ENCODE measurements at places on chromosomes 7 and 10.
A peak's percentile ranks its signal among the peaks of the same experiment; 100 is the strongest.

- DNase-seq = no peak
These were observed 473.8 kb downstream of the KIF20B start for GRCh38 chr10:90175161-90175681.

DNA sequence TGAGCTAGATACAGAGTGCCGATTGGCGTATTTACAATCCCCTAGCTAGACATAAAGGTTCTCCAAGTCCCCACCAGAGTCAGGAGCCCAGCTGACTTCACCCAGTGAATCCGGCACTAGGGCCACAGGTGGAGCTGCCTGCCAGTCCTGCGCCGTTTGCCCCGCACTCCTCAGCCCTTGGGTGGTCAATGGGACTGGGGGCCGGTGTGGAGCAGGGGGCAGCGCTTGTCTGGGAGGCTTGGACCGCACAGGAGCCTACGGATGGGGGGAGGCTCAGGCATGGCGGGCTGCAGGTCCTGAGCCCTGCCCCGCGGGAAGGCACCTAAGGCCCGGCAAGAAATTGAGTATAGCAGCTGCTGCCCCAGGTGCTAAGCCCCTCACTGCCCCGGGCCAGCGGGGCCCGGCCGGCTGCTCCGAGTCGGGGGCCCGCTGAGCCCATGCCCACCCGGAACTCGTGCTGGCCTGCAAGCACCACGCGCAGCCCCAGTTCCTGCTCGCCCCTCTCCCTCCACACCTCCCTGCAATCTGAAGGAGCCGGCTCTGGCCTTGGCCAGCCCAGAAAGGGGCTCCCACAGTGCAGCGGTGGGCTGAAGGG lies 1113.8 kb upstream of the LRRTM3 start:
- DNase-seq = no peak

DNA sequence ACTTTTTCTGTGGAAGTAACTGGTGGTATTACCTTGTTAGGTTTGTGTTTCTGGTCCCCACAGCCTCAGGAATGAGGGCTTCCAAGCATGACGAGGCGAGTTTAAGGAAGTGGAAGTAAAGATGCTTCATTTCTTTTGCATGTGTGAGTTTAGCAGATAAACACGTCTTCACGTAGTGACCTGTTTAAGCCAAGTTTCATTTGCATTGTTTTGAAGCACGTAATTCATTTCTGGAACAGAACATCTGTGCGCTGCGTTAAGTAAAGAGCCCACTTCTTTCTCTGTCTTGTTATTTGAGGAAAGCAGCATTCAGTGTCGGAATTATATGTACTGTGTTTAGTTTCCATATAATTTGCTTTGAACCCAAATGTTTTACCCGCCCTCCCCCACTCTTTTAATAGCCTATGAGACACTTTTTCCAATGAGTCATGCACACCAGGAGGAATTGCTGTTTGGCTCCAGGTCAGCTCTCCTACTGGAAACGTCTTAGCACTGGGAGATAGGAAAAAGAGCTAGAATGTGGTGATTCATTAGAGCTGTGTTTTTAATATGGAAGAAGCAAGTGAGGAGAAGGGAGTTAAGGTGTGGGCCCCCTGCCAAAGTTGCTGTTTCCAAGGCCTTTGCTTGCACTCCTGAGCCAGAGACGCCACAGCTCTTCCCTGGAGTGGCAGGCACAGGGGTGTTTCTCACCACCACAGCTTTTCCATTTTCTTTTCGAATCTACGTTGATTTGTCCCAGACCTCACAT lies 36.7 kb downstream of the BTBD16 start:
- DNase-seq = peak; percentile 93

GRCh38 chr7:14690075-14690474 lies 212.5 kb downstream of the DGKB start:
- no peak for DNase-seq

DNA sequence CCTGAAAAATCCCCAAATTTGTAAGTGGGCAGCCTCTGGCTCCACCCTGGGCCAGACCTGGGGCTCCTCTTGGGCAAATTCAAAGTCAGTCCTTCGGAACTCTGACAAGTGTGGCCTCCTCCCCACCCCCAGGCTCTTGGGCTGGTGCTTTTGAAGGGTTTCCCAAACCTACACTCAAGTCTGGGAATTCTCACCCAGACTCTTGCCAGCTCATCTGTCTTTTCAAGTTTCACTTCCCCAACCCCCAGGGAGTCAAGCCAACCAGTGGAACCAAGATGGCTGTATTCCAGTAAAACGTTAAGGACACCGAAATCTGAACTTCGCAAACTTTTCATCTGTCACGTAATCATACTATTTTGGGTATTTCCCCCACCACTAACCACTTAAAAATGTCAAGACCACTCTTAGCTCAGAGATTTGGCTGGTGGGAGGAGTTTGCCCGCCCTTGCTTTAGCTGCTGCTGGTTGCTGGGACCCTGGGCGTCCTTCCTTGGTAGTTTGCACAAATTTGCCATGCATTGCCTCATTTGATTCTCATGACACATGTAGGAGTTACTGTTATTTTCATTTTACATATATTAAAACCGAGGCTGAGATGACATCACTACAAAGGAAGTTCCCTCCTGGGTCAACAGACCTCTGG lies 1.7 kb upstream of the MYO1G start:
- DNase-seq = no peak

DNA sequence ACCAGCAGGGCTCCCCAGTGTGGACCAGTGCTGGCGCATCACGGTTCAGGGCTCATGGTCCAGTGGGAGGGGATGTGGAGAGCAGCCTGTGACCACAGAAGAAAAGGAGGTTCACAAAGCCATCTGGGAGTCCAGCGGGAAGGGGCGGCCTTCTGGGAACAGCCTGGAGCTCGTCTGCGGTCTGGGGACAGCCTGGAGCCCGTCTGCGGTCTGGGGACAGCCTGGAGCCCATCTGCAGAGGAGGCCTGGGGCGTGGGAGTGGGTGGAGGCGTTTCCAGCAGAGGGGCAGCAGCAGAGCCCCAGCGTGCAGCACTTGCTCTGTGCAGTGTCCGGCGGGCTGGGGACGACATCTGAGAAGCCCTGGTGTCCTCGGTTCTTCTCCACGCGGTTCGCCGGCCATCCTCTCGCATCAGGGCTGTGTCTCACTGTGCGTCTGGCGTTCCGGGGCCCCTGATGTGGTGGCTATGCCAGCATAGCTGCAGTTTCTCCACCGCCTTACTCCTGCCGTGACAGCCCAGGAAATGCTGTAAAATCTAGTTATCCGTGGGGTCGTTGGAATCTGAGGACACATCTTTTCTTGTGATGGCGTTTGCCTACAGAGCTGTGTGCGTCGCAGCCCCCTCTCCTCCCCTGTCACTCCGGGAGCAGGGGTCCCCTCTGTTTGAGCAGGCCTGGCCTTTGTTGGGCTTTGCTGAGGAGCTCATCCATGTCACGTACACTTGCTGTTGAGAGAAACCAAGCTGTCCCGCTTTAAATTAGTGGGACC lies 104.6 kb downstream of the INPP5A start:
- peak; percentile 28 for DNase-seq

DNA sequence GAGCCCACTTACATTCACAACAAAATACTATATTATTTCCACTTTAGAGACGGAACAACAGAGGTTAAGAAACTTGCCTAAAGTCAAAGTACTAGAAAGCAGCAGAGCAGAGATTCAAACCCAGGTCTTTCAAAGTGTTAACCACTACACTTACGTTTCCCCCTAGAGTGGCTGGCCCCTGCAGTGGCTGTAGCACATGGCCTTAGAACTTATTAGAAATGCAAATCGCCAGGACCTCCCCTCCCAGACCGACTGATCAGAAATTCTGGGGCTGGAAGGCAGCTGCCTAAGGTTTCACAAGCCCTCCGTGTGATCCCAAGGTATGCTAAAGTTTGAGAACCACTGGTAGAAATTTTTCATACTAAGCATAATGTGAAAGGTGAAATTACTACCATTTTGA lies 8.1 kb downstream of the MPP7 start:
- no peak for DNase-seq

DNA sequence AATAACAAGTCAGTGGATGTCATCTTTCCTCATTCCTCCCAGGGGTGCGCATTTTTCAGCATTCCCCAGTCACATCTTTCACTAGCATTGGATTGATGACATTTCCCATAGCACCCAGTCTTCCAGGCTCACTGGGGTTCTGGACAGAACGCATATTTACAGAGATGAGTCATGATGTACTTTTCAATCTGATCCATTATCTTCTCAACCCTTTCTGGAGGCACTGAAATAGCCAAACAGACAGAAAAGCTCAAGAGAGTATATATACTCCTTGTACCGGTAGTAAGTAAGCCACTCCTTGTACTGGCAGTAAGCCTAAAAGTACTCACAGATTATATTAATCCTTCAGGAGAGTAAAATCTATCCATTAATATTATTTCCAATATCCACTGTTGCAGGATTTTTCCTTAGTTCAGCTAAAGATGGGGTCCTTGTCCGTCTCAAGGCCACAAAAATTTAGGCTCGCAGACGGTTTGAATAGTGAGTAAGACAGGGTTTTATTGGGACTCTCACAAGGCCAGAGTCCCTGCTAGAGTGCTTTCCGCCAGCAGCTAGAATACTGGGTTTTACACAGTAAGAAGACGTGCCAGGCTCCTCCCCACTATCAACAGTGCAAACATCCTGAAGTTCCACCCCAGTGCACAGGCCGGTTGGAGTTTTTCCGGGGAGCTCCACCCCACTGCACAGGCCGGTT lies 60.8 kb downstream of the MDH2 start:
- peak; percentile 45 for DNase-seq

DNA sequence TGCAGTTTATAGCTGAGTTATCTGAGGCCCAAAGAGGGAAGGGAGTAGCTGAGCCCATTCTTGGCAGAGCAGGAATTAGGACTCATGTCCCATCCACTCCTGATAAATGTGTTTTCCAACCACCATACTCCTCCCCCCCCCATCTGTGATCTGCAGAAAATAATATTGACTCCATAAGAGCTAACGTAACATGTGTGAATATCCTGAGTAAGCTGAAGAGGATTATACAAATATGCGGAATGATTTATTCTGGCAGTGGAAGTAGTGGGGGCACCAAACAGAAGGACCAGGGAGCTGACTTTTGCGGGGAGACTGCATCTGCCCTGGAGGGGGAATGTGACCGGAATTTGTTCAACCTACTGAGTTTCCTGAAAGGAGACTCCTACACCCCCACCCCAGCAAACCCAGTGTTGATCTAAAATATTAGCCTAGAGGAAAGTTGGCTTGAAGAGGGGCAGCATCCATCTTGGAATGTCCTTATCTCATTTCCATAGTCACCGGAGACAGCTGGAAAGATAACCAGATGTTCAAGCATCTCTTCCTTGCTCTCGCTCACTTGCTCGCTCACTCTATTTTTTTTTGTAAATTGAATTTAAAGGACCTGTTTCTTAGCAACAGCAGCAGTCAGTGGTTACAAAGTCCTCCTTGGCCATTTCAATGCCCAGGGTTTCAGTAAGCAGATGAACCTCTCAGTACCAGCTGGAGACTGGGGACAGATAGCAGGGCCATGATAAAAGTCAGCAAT lies 114.7 kb downstream of the RPS24 start:
- no peak for DNase-seq

- no peak for DNase-seq
These were observed 543.1 kb downstream of the CNTNAP2 start for GRCh38 chr7:146659732-146660131.

- no peak for DNase-seq
These were observed 40.3 kb upstream of the TNPO3 start for GRCh38 chr7:129095258-129095657.

DNA sequence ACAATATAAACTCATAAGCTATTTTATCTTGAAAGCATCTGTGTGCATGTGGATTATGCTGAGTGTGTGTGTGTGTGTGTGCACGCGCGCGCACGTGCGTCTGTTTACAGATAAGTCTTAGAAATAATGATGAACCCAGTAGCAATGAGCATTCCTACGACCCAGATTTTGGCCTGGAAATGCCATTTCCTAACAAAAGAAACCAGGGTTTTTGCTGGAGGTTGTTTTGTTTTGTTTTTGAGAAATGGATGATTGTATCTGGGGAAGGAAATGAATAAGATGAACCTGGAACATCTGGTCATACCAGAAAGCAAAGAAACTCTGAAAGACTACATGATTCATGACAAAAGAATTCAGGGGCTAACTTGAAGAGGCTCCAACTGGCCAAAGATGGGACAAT lies 22.1 kb upstream of the LMOD2 start:
- DNase-seq = no peak

GRCh38 chr7:47956220-47956619 lies 8.0 kb upstream of the PKD1L1 start:
- no peak for DNase-seq

GRCh38 chr7:138237995-138238394 lies 161.7 kb downstream of the AKR1D1 start:
- no peak for DNase-seq

GRCh38 chr7:458511-459245 lies 61.0 kb downstream of the PDGFA start:
- DNase-seq = no peak

- no peak for DNase-seq
These were observed 134.8 kb downstream of the PCDH15 start for GRCh38 chr10:54666192-54666591.

DNA sequence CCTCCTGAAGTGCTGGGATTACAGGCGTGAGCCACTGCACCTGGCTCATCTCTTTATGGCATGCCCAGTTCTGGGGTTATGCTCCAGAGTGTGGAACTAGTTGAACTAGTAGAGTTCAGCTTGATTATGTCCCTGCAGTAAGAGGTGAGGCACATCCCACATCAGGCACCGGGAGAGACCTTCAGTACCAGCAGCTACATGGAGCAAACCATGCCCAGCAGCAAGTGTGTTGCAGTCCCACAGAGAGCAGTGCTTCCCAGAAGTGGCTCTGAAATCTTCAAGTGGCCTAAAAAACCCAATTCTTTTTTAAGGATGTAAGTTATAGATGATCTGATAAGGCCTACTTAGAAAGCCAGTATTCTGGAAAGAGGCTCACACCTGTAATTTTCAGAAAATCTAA lies 331.9 kb upstream of the PRKCQ start:
- DNase-seq = no peak

DNA sequence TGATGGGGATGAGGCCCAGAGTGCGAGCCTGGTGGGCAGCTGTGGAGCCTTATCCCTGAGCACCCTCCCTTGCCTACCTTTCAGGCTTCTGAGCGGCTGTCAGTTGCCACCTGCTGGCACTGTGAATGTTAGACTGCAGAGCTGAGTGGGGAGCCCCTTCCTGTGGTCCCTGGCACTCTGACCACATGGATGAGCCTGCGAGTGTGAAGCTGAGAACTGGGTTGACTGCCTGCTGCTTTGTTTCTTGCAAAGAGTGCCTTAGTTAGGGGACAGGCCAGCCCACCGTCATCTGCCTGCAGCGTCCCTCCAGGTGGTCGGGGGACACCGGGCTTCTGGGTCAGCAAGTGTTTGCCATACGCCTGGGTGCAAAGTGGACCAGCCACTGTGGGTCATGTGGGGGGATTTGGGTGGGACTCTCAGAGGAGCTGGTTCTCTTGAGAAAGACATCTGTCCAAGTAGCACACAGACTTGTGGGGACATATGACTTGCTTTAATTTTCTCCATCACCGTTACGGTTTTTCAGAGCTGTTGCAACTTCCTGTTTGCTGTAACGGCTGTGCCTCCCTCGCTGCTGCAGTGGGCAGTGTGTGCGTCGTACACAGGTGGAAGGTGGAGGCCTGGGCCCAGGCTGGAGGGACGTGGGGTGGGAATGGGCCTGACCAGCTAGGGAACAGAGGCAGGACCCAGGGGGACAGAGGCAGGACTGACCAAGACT lies 13.7 kb downstream of the INPP5A start:
- DNase-seq = no peak
